ENCODE measurements at places on chromosomes 11 and 22.

DNA sequence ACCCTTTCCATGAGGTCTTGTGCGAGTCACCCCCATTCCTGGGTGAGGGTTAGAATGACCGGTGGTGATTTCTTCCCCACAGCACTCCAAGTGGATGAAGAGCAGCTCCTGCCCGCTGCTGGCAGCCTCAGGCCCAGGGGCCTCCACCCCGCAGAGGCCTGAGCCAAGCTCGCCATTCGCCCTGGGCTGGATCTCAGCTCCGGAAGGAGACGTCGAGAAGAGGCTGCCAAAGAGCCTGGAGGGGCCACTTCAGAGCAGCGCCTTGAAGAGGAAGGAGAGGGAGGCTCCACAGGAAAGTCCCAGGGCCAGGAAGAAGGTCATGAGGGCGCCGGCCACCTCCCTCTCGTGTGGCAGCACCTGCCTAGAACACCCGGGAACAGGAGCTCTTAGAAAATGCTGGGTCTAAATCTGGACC is 8.4 kb downstream of the SLC29A2 start:
- DNase-seq, result no peak

GRCh38 chr22:20037419-20037818 is 16.5 kb downstream of the TANGO2 start:
- no peak for DNase-seq

DNA sequence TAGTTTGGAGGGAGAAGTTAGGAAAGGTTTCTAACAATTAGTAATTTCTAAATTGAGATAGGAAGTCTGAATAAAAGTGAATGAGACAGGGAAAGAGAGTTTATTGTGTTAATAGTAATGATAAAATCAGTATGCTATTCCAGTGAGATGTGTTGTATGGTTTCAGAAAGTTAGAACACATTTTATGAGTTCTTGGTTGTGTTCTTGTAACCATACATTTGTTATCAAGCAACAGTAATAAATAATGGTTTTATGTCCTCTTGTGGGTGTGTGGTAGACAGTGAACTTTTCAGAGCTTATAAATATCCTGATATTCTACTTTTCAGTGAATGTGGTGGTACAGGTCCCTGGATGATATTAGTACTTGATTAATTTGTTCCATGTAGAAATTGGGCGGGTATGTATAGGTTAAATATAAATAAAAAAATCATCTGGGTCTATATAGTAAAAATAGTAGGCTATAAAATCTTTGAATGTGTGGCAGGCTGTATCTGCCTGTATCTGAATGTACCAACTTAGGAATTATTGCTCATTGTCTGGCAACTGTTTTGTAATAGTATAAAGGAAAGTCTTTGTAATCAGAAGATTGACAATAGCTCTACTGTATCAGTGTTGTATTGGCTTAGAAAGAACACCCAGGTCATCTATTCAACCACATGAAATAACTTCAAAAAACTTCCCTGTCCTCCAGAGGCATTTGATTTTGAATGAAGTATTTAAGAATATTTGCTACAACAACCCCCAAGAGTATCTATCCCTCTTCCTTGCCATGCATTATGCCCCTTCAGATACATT is 54.8 kb downstream of the UVRAG start:
- DNase-seq, result no peak

- DNase-seq, result no peak
These were observed 186.5 kb upstream of the NAV2 start for GRCh38 chr11:19526119-19526518.

- DNase-seq, result no peak
These were observed 13.0 kb downstream of the SCUBE2 start for GRCh38 chr11:9078113-9079086.
